ENCODE measurements at places on chromosomes 2 and 18.

DNA sequence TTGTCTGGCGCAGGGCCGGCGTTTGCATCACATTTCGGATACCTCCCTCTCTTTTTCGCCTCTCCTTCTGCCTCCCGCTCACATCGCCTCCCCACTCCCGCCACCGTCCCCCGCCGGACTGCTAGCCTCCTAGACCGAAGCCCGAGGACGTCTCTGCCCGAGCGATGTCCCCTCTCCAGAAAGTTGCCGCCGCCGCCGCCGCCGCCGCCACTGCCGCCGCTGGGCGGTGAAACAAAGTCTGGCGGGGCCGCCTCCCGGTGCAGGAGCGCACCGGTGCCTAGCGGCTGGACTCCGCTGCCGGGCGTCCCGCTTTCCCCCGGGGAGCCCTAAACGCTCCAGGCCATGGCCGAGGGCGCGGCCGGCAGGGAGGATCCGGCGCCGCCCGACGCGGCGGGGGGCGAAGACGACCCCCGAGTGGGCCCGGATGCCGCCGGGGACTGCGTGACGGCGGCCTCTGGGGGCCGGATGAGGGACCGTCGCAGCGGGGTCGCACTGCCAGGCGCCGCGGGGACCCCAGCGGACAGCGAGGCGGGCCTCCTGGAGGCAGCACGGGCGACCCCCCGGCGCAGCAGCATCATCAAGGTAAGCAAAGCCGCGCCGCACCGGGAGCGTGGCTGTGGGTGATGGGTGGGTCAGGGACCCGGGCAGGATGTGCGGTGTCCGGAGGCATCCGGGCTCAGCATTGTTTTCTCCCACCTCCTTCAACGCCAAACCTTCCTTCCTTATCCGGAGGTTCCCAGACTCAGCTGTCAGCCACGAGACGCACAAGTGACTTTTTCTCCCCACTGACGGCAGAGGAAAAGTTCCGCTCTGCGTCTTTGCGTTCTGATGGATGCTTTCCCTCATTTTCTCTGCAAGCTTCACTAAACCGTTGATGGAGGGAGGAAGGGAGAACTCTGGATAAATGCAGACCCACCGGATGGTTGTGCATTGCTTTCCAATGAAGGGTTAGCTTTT, 643 bp downstream of the PLCL1 start:
- DNase-seq, result no peak

- no peak for DNase-seq
Measured at GRCh38 chr2:176533505-176534193, 264.4 kb downstream of the MTX2 start.

DNA sequence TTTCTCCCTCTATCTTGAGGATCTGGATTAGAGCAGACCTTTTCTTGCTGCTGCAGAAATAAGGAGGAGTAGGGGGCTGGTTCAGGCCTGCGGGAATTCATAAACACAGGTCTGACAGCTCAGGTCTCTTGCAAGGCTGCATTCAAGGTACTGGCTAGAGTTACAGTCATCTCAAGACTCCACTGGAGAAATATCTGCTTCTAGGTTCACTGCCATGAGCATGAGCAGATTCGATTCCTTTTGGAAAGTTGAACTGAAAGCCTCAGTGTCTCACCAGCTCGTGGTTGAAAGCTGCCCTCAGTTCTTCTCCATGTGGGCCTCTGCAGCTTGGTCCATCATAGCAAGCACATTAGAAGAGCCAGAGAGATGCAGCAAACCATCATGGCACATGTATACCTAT, 124.4 kb upstream of the SETBP1 start:
- no peak for DNase-seq

- DNase-seq, result no peak
Measured at GRCh38 chr2:151851761-151852160, 23.5 kb upstream of the ARL5A start.

GRCh38 chr2:196160946-196161345, 10.4 kb downstream of the STK17B start:
- no peak for DNase-seq

- DNase-seq, result no peak
Measured at GRCh38 chr2:7899923-7900322, 781.9 kb upstream of the ID2 start.

- DNase-seq, result peak; percentile 68
Measured at GRCh38 chr2:231677632-231678104, 30.7 kb upstream of the PTMA start.

All from NCI-H1092 treated with DMSO at 0.1 percent for 48 hours (cell line).